SW 1271 (cell line): ENCODE measurements at places on chromosomes 7 and 10.

DNA sequence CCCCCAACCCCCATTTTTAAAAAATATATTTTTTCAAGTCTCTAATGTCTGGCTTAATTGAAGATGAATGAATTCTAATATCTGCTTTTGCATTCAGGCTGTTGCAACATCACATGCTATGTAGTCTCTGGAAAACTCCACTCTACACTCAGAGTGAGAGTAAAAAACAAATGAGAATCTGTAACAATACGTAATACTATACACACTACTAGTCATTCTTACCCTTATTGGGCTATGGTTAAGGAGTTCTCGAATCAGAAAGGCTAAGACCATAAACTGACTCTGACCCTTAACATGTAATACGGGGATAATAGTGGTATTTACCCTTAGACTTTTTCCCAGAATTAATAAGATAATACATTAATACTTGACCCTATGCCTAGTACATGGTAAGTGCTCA lies 42.9 kb upstream of the TMEM168 start:
- DNase-seq = no peak

GRCh38 chr7:30896036-30896435 lies 15.6 kb upstream of the AQP1 start:
- DNase-seq = no peak

DNA sequence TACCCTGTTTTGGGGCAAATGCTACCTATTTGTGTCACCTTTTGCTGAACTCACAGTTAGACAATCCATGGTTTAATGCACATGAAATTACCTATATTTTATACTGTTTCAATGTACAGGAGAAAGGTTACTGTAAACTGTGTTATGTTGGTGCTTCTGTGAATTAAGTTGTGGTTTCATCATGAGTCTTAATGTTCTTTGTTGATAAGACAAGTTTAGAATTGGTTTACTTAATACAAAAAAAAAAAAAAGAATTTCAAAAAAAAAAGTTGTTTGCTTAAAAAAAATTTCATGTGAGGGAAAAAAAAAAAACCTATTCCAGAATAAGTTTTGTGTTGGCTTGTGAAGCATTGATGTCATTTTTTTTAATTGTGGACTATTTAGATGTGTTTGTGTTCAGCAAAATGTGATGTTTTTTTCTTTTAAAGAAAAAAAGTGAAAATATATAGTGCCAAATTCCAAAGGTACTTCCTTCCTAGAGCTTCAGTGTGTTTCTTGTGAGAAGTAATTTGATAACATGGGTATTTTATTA lies 280.3 kb downstream of the USP6NL start:
- no peak for DNase-seq

DNA sequence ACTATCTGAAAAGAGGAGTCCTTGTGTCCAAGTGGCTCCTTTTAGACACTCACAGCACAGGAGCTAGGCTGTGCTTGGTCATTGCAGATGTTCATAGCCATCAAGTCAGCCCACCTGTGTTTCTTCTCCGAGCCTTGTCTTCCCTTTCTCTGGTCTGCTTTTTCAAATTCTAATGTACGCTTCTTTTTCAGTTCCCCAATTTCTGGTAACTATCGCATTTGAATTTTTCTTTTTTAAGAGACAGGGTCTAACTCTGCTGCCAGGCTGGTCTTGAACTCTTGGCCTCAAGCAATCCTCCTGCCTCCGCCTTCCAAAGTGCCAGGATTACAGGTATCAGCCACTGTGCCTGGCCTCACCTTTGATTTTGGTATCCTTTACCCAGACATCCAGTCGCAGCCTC lies 18.9 kb downstream of the APBB1IP start:
- no peak for DNase-seq

GRCh38 chr7:69674701-69675182 lies 76.5 kb downstream of the AUTS2 start:
- DNase-seq = no peak

- no peak for DNase-seq
These were observed 92.1 kb downstream of the UPF2 start for GRCh38 chr10:11950325-11951018.
